HT-29 (cell line): ENCODE measurements at places on chromosomes 1 and 21.

- DNase-seq: no peak
Observed at GRCh38 chr21:46089285-46089684, 8.6 kb upstream of the COL6A2 start.

DNA sequence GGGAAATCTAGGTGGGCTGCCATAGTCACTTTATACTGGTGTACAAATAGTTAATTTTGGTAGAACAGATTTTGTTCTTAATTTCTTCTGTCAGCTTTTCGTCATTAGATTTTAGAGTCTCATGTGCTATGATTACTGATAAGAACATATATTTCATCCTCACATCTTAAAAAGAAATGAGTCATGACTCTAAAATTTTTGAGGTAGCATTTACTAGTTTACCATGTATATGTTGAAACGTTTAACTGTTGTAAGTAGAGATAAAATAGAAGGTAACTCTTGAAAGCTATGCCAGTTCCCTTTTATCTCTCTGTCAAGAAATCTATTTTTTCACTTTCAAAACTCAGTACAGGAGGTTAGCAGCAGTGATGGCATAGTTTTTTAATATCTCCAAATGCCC is 53.4 kb downstream of the KLHL20 start:
- DNase-seq: no peak

DNA sequence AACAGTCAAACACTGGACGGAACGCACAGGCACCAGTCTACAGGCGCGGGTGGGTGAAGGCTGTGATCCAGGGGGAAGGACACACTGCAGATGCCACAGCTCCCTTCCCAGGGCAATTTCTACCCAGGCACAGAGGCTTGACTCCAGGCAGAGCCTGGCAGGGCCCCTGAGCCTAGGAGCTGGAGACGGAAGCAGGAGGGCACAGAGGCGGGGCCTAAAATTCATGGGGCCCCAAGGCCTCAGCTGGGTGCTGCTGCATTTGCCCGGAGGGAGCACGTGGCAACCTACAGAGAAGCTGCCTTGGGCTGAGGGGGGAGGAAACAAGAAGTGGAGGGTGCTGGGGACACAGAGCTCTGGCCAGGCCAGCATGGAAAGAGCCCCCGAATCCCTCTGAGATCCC is 41.2 kb downstream of the UBE2G2 start:
- no peak for DNase-seq

- peak; percentile 49 for DNase-seq
Observed at GRCh38 chr1:199685369-199685768, 342.1 kb upstream of the NR5A2 start.

DNA sequence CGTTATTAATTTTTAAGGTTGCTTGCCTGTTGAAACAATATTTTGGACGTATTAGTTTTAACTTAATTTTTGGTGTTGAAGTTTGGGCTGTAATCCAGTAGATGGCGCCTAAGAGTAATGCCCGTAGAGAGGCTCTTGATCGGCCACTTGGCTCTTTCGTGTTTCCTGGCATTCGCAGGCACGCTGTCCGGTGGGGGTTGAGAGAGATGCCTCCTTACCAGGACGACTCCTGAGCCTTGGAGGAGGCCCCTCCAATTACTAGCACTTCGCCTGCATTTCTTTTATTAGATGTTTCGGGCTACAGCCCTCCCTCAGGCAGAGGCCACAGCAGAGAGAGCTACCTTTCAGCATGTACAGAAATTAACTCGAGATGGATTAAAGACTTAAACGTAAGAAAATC is 12.0 kb downstream of the OR2M4 start:
- peak; percentile 51 for DNase-seq

- DNase-seq: peak; percentile 19
Observed at GRCh38 chr1:91844862-91845528, 41.0 kb downstream of the TGFBR3 start.

DNA sequence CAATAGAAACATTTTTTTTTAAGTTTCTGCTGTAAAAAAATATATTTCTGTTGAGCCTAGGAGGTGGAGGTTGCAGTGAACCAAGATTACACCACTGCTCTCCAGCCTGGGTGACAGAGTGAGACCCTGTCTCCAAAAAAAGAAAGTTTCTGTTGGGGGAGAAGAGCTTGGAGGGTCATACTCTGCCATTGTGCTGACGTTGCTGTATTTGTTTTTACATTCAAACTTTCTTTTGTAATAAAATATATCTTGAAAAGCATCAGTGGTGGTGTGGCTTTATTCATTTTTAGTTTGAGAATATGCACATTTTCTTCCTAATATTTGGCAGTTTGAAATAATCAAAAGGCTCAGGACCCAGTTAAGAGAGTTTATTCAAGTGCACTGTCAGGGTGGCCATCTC is 64.6 kb downstream of the URB2 start:
- DNase-seq: no peak

- DNase-seq: no peak
Observed at GRCh38 chr1:30818568-30819243, 61.1 kb upstream of the LAPTM5 start.

DNA sequence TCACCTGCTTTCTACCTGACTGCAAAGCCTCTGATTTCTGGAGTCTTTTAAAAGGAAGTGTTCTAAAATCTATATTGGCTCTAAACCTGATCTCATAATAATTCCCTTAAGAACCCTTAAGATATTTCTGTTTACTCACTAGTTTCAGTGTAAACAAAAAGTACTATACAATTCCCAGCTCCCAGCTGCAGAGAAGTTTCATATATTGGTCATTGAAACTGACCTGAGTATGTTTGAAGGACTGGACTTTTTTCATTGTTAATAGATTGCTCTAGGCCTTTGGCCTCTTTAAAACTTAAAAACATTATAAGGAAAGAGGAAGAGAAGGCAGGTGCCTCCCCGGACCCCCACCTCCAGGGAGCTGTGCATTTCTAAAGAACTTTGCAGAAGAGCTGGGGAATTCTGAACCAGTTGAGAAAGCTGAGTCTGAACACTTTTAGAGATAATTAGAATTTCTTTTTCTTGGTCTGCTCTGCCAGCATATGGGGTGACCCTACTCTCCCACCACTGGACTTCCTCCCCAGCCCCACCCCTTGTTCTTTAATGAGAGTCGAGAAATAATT is 23.7 kb downstream of the CLIC6 start:
- no peak for DNase-seq

GRCh38 chr1:101044259-101044658 is 18.7 kb upstream of the DPH5 start:
- DNase-seq: no peak

- DNase-seq: no peak
Observed at GRCh38 chr1:209708297-209708696, 3.7 kb downstream of the HSD11B1 start.

- no peak for DNase-seq
Observed at GRCh38 chr1:7574121-7575040, 196.7 kb upstream of the VAMP3 start.

DNA sequence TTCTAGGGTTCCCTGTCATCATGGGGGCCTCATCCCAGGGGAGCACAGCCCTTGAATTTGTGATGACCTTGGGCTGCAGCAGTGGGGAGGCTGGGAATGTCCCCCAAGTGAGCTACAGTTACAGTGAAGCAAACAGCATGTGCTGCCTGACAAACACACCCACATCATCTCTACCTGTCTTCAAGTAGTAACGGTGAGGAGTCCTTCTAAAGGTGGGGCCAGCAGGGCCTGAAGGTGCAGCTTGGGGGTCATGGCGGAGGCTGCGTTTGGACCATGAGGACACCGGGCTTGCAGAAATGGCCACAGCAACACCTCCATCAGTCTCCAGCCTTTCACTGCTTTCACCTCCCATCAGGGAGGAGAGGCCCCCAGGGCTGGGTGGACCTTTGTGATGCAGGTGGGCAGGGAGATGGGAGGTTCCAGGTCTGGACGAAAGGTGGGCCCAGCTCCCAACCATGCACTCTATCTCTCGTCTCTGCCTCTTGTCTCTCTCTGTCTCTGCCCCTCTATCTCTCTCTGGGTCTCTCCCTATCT is 55.7 kb downstream of the WNT9A start:
- no peak for DNase-seq

GRCh38 chr1:230392536-230392909 is 33.6 kb downstream of the PGBD5 start:
- no peak for DNase-seq

DNA sequence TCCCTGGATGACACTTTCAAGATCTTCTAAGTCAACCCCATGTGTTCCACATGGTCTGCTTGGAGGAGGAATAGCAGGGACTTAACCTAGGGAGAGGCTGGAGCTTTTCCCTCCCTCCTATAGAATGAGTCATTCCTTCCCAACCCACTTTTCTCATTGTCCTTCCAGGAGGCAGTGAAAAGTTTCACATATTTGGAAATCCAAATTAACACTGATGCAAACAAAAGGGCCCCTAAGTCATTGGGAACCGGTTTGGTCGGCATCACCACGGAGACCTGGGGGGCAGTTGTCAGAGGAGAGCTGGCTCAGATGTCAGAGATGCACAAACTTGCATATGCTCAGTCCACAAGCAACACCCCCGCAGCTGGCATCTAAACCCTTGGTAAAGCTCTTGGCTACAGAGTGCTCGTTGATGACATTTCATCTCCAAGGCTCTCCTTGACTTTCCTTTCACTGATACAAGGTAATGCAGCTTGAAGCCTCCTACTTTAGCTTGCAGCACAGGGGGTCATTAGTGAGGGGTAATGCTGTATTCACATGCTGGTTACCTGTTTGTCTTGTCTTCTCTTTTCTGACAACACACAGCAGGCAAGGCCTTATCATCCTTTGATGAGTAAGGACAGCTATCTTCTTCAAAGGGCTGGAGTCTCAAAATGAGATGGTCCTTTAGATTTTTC is 12.3 kb upstream of the LRRC8D start:
- DNase-seq: no peak

GRCh38 chr1:168582688-168583336 is 6.4 kb downstream of the XCL1 start:
- no peak for DNase-seq
